Left lung (tissue), 14 donors: ENCODE measurements at places on chromosomes 3 and 15.

GRCh38 chr3:94117729-94118128, 54.9 kb downstream of the NSUN3 start:
- DNase-seq: no peak

- no peak for DNase-seq
Measured at GRCh38 chr3:188673646-188674186, 498.1 kb upstream of the TPRG1 start.

GRCh38 chr3:182325213-182325950, 467.9 kb upstream of the ATP11B start:
- DNase-seq: no peak

GRCh38 chr3:30141178-30141581, 465.2 kb upstream of the TGFBR2 start:
- no peak for DNase-seq
